ENCODE measurements at places on chromosomes 11 and 22. TPM values are rescaled to one million over a fixed set of nuclear protein-coding genes. Genes with fewer than 3 reads are reported as not detected.

Gene FZD4
- 0.87 TPM for total RNA-seq

Gene SPCS2
- 17.0 TPM for total RNA-seq

Gene RPS13
- total RNA-seq, result 970 TPM

Gene RNF214
- 12.3 TPM for total RNA-seq
